ENCODE measurements at places on chromosomes 7 and 10.

GRCh38 chr7:42214060-42214679, 22.8 kb downstream of the GLI3 start:
- no peak for DNase-seq

- DNase-seq: no peak
These were observed 38.4 kb downstream of the NET1 start for GRCh38 chr10:5450605-5451384.

GRCh38 chr7:5683280-5683670, 98.2 kb downstream of the RNF216 start:
- no peak for DNase-seq

DNA sequence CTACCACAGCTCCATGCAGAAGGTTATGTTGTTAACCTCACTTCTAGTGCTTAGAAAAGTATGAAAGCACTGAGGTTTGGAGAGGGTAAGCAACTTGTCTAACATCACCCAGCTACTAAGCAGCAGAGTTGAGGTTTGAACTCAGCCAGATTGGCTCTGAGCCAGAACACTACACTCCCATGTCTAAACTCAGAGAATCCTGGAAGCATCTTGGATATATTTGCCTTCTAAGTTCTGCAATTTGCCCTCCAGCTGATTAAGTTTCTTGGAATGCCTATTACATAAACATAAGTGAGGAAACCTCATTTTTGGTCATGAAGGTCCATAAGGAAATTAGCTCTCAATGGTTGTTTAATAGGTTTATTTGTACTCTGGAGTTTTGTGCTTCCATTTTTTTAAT, 78.1 kb upstream of the PHYHIPL start:
- DNase-seq: no peak

GRCh38 chr7:157616426-157616825, 279.6 kb downstream of the DNAJB6 start:
- no peak for DNase-seq

- DNase-seq: no peak
These were observed 651.1 kb downstream of the SORCS1 start for GRCh38 chr10:106513352-106513771.

DNA sequence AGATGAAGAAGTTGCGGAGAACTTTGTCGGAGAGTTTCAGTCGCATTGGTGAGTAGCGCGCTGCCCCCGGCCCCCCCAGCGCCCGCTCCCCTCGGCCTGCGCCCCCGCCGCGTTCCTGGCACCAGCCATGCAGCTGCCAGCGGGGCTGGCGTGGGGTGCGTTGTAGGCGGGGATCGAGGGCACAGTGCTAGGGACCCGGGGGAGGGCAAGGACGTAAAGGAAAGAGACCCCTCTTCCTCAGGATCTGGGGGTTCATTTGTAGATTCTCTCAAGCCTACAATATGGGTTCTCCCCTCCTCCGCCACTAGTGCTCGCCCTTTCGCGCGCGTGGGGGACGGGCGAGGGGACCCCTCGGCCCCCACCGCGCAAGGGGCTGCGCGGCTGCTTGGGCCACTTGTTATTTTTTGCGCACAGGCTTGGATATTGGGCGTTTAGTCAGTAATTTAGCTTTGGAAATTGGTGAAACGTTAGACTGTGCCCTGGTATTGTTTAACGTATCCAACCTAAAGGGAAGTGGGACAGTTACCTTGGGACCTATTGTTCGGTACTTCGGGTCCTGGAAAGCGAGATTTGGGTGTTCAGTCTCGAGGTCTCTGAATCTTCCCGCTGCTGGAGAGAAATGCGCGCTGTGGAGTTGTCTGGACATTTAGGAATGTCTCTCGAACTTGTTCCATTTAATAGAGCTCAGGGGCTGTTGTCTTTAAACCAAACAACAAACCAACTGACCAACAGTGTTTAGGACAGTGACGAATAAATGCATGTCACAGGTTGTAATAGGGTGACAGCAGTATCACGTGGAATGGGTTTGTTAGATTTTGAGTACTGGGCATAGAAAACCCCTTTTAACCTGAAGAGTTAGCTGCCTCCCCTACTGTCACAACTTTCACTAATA, 796 bp downstream of the CDK14 start:
- DNase-seq: no peak

DNA sequence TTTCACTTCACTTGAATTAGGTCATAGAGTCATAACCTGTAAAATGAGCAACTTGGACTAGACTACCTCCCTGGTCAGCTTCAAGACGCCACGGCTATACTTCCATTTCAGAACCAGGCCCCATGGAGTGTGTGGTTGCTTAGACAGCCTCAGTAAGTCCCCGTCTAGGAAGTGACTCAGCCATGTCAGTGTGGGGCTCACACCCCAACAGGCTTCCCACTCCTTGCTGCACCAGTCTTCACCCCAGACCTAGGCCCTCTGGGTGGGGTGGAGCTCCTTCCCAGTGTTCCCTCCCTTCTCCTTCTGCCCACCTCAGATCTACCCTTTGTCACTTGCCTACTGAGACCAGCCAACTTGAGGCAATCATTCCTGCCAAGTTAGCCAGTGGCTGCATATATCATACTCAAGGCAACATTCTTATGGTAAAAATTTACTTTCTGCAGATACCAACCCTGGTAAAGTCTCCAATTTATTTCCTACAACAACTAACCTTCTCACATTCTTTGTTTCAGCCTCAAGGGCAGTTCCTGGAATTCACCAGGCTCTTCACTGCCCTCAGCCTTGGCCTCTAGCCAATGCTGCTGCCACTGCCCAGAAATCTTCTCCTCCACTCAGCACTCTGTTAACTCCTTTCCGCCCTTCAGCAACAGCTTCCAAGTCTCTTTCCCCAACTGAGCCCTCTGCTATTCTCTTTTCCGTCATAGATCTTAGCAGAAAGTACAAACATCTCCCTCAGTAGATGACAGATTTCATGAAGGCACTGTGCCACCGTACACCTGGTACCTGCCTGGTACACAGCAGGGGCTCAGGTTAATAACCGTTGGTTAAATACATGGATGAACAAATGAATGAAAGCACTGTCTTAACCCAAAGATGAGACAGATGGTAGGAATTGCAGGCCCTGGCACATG, 31.3 kb upstream of the ZNRF2 start:
- no peak for DNase-seq

DNA sequence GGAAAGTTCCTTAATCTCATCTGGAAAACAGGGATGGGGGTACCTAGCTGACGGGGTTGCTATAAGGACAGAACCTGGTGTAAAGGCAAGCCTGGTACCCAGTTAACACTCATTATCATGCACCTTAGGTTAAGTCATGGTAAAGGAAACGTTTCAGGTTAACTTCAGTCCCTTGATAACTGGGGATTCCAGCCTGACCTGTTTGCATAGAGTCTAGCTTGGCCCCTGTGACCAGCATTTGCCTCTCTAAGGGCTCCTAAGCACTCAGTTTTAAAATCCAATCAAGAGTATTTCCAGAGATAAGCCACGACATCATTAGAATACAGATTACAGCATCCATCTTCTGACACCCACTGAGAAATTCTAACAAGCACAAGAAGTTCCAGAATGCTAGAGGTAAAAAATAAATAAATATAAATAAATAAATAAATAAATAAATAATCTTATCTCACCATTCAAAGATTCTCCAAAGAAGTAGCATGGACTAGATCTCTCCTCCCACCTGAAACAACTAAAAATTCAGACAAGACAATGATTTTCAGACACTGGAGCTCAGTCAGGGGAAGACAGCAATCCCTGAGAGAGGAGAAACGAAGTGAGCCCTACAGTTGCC, 184.6 kb downstream of the KCNMA1 start:
- DNase-seq: no peak

DNA sequence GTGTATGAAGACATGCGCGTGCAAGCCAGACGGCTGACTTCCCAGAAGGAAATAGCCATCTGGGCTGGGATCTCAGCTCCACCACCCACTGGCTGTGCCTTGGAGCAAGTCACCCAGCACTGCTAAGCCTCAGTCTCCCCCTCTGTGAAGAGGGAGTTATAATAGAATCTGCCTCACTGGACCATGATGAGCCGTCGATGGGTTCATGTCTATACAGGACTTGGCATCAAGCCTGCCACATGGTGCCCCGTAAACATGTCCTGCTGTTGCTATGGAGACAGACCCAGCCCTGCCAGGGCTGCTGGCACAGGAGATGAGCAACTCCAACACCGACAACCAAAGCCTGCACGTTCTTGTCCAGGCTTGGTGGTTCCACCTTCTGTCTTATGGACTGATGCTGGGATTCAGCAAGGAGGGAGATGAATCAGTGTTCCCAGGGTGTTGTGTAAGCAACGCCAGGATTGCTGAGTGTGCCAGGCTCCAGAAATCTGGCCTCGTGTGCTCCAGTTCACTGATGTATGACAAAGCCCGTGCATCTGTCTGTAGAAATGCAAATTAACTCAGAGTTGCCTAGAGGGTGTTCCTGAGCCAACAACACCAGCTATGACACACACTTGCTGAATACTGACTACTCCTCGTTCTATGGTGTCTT, 5.6 kb downstream of the GPR15LG start:
- DNase-seq: no peak

DNA sequence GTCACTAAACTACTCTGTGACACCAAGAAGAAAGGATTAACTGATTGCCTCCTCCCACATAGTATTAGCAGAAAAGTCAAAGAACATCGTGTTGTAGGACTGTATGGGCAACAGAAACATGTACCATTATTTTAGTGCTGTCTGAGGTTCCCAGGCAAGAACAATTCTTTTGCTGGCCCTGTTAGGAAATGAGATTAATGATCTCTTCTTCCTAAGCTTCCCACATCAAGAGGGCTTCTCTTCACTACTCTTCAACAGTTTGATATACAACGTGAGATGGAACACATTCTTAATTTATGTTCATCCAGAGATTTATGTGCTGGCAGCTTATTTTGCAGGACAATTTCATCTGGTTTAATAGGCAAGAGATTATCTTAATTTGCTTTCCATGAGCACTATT, 219.6 kb downstream of the DOCK4 start:
- DNase-seq: no peak

- no peak for DNase-seq
These were observed 1.5 kb downstream of the ACTR3B start for GRCh38 chr7:152760854-152761748.

- DNase-seq: no peak
These were observed 162.7 kb downstream of the DIP2C start for GRCh38 chr10:526651-527312.

DNA sequence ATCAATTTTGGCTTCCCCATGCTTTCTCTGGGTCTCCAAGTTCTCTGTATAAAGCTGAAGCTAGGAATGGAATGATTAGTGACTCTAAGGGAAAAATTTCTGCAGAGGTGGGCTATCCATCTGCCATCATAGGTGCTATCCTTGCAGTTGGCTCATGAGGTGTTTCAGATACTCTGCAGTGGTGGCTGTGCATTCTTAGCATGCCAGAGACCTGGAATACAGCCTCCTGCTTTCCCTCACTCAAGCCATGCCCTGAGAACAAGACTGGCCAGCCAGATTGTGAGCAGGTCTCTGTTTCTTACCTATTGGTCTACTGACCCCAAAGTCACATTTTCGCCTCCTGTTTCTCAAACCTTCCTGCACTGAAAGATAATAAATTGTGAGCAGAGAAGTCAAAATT, 719.6 kb downstream of the CCSER2 start:
- DNase-seq: no peak

DNA sequence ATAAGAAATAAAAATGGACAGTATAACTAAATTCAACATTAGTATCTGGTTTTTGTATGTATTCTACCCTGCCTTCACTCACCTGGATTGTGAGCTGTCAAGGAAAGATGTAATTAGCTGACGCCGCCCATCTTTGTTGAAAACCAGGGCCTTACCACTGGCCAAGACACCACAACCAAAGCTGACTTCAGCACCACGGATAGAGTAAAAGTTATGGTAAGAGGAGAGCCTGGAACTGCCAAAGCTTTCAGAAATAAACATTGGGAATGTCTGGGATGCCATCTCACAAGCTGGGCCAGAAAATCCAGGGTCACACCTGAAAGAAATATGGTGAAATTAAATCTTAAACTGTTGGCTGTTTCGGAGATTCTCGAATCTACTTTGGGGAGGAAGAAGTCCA, 190.1 kb upstream of the SLC26A5 start:
- no peak for DNase-seq

DNA sequence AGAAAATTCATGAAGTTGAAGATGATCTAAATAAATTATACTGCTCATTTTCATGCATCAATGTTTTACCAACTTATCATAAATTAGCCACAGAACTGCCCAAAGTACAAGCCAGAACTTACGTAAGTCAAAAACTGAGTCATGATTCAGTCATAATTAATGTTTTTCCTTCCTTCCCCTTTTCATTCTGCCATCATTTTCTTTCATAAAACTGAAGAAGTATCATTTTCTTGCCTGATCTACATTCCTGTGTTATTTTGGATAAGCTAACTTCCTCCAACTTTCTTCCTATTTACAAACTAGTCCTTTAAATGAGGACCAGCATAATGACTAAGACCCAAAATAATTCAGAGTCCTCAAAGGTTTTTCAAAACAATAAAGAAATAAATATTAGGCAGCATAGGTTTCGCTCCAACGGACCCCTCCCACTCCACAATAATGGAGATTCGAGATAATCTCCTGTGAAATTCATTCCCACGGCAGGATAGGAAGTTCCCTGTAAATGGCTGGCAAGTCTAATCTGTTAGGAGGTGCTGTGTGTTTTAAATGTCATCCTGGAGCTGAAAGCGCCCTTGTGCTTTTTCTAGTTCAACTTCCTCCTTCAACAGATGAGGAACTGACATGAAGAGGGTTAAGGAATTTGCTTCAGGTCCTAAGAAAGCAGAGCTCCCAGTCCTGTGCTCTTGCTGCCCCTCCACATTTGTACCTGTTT, 218.9 kb downstream of the DOCK4 start:
- DNase-seq: no peak

DNA sequence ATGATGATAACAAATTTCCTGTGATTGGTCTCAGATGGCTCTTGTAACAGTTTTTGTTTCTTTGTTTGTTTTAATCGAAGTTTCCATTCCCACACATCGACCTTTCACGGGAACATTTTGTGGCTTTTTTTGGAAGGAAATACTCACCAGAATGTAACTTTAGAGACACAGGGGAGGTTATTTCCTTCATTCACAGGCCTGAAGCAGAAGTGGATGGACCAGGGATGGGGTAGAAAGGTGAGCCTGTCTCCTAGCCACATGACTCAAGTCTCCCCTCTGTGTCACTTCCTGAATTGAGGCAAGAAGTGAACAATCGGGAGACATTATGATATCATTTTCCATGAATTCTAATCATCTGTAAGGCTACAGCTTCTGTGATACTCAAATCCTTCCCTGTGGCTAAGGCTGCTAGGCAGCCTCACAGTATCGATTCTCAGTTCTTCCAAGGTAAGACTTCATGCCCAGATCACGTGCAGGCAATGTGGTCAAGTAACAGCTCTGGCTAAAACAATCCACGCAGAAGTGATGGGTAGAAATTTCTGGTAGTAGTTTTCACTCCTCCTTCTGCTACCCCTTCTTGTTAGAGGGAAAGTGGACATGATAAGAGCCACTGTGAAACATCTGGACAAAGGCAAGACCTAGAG, 203.9 kb upstream of the NEBL start:
- DNase-seq: no peak

Data from stimulated activated CD4-positive, alpha-beta T cell treated with anti-CD3 and anti-CD28 coated beads, Interleukin-4, amount 100 ng/mL, for 4 hours (primary cell).